Kidney (tissue), 22 donors: ENCODE measurements at places on chromosomes 5 and 9. TPM values are rescaled to one million over a fixed set of nuclear protein-coding genes. Genes with fewer than 3 reads are reported as not detected.

DNA sequence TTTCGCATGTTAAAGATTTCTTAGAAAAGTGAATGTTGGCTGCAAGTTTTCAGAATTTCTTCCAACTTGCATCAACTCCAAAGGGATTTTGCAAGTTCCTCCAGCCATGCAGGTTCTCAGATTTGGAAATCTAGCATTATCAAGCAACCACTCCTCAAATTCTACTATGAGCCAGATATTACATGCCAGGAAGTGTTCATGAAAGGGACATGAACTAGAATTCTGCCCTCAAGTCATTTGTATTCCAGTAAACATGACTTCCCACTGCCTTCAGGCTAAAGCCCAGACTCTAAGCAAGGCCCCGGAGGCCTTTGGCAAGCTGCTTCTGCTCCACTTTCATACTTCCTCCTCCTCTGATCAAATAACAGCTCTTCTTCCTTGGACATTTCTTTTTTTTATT is 111.3 kb upstream of the PAPPA start:
- no peaks in the 10 kb centered on the region for H3K4me1 ChIP-seq
- H3K27me3 ChIP-seq, result no peaks in the 10 kb centered on the region
- no peak overlapping the region for H3K4me3 ChIP-seq
- no peak overlapping the region for H3K27ac ChIP-seq
- no peaks in the 10 kb centered on the region for H3K36me3 ChIP-seq

DNA sequence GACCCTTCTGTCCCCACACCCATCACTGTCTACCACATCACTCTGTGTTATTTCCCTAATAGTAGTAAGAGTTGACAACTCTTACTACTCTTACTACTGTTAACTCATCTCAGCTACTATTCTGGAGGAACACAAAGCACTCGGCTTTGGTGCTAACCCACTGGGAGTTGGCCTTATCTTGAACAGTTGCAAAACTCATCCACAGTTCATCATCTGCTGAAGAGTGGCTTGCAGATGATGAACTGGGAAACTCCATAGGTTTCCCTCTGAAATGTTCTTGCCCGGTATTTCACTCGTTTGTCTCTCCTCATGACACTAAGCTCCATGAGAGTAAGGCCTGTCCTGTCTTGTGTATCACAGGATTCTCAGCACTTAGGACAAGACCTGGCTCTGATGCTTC is 221.4 kb downstream of the NR3C1 start:
- peaks cover 8% of the 10 kb centered on the region for H3K4me1 ChIP-seq
- no peak for DNase-seq
- no peaks in the 10 kb centered on the region for H3K36me3 ChIP-seq
- no peaks in the 10 kb centered on the region for H3K27me3 ChIP-seq
- no peak overlapping the region for H3K27ac ChIP-seq

DNA sequence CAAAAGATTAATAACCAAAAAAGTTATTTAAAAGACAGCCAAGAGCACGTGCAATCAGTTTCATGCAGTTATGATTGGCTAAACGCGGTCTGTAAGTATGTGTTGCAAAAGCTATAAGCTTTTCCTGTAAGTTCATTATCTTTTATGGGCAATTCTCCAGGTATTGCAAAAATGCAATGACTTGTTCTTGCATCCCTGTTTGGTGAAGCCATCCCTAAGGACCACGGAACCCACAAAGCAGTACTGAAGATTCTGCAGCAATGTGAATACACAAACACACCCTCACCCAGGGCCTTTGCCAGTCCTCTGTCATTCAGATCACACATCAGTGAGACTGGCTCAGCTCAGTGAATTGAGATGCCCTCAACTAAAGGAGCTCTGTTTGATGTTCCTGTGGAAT is 11.4 kb downstream of the GCNT4 start:
- H3K27me3 ChIP-seq, result no peaks in the 10 kb centered on the region
- H3K36me3 ChIP-seq, result no peaks in the 10 kb centered on the region
- H3K27ac ChIP-seq, result no peak overlapping the region
- DNase-seq, result no peak
- no peaks in the 10 kb centered on the region for H3K4me1 ChIP-seq
- H3K4me3 ChIP-seq, result no peak overlapping the region

DNA sequence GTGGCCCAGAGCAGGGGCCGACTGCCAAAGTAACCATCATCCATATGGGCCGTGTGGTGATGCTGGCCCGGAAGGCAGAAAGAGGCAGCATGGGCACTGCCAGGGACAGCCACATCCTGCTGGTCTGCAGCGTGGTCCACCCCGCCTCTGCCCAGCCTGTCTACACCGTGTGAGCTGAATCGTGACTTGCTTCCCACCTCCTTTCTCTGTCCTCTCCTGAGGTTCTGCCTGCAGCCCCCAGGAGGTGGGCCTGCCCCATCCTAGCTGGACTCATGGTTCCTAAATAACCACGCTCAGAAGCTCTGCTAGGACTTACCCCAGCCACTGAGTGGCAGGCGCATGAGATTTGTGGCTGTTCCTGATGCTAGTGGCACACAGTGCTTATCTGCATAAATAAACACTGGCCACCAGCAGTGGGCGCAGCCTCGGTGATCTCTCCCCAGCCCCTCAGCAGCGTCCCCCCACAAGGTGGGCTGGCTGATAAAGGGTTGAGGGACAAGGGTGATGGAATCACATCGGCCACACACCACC is 22.6 kb upstream of the SUSD3 start:
- no peak overlapping the region for H3K27ac ChIP-seq
- no peaks in the 10 kb centered on the region for H3K4me1 ChIP-seq
- H3K4me3 ChIP-seq, result no peak overlapping the region
- no peak for DNase-seq

GRCh38 chr5:170179626-170180025 is 53.2 kb upstream of the C5orf58 start:
- no peaks in the 10 kb centered on the region for H3K36me3 ChIP-seq
- H3K27ac ChIP-seq, result no peak overlapping the region
- no peak for DNase-seq

DNA sequence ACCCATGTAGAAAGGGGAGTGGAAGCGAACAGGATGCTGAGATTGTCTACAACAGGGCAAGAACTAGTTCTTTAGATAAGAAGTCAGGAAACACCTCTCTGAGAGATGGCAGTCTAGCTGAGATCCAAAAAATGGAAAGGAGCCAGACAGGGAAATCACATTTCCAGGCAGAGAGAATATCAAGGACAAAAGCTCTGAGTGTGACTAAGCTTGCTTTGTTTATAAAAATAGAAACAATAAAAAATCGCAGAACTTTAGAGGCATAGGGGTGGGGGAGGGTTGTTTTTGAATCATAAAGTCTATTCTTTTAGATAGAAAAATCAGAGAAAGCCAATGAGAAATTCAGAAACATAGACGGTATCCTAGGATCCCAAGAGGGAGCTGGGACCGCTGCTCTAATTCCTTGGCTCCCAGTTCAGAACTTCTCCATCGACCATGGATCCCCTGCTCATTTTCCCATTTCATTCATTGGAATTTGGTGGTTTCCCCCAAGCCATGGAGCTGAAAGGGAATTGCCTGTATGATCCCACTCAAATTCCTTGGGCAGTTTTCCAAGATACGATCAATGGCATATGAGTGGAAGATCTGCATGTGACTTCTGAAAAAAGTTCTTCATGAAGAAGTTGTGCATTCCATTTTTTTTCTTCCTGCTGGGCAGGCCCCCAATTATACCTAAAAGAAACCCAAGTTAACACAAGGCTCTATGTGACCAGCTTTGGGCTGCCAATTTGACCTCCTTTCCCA is 182.0 kb downstream of the GRIA1 start:
- H3K4me3 ChIP-seq, result no peak overlapping the region
- no peak for DNase-seq
- H3K4me1 ChIP-seq, result no peaks in the 10 kb centered on the region
- no peaks in the 10 kb centered on the region for H3K36me3 ChIP-seq

The CDC25C gene
- total RNA-seq, result 0.25 TPM

The PCA3 gene
- not detected for total RNA-seq

The ERAP2 gene
- total RNA-seq, result 8.2 TPM
